Esophagus muscularis mucosa (tissue), 4 donors: ENCODE measurements at places on chromosomes 6 and 20. TPM values are rescaled to one million over a fixed set of nuclear protein-coding genes. Genes with fewer than 3 reads are reported as not detected.

The CCN6 gene
- not detected for total RNA-seq

The LY6G5C gene
- not detected for total RNA-seq

The PDE7B gene
- 3.4 TPM for total RNA-seq

The LPIN3 gene
- 19.8 TPM for total RNA-seq

The ACTL10 gene
- total RNA-seq: 1.3 TPM

The WFDC5 gene
- not detected for total RNA-seq

The APMAP gene
- total RNA-seq: 21.6 TPM

The BPIFB2 gene
- total RNA-seq: not detected

The TBXT gene
- total RNA-seq: 0.17 TPM

The TNF gene
- not detected for total RNA-seq

The SDC4 gene
- 77.2 TPM for total RNA-seq

The SIRPD gene
- total RNA-seq: not detected

The RGS17 gene
- 0.06 TPM for total RNA-seq

The CST11 gene
- not detected for total RNA-seq
